ENCODE measurements at places on chromosomes 3 and 15.

DNA sequence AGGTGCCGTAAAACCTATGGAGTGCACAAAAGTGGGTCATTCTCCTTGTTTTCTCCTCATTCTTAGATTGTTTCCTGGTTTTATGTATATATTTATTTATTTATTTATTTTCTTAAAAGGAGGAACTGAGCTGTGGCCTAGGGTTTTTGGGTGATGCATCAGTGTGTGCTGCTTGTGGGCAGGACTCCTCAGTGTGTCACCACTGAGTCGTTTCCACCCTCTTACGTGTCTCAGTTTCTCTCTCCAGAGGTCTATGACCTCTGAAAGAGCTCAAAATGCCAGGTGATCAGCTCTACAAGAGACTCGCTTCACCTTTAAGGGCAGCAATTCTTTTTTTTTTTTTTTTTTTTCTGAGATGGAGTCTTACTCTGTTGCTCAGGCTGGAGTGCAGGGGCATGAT, 72.9 kb downstream of the CD200 start:
- no peak for DNase-seq

DNA sequence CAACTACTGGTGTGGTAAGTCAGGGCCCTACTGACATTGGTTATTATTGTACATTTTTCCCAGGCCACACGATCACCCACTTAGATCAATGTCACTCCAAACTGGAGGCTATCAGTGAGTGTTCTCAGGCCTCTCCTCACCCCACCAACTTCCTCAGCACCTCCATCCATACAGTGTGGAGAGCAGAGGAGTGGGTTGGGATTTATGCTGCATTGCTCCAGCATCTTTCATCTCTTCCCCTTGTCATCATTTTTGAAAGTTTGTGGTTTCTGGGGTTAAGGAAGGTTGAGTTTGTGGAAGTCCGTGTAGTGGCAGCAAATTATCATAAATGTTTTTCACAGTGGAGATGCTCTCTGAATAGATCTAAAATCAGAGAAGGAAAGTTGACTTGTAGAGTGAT, 60.2 kb downstream of the TLNRD1 start:
- no peak for DNase-seq

DNA sequence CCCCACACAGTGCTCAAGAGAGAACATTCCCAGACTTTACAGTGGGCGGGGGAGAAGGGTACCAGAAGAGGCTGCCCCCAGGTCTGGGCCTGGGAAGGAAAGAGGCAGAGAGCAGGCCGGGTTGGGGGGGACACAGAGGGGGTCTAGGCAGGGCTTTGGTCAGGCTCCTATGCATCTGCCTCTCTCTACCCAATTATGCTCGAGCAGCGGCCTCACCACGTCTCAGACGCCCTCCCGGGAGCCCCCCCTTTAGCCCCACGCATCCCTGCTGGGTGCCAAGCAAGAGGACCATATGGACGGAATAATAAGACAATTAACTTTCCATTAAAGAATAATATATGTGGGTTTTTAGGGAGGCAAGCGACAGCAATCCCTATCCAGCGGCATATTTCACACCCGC, 32.8 kb downstream of the CACNA2D2 start:
- no peak for DNase-seq

DNA sequence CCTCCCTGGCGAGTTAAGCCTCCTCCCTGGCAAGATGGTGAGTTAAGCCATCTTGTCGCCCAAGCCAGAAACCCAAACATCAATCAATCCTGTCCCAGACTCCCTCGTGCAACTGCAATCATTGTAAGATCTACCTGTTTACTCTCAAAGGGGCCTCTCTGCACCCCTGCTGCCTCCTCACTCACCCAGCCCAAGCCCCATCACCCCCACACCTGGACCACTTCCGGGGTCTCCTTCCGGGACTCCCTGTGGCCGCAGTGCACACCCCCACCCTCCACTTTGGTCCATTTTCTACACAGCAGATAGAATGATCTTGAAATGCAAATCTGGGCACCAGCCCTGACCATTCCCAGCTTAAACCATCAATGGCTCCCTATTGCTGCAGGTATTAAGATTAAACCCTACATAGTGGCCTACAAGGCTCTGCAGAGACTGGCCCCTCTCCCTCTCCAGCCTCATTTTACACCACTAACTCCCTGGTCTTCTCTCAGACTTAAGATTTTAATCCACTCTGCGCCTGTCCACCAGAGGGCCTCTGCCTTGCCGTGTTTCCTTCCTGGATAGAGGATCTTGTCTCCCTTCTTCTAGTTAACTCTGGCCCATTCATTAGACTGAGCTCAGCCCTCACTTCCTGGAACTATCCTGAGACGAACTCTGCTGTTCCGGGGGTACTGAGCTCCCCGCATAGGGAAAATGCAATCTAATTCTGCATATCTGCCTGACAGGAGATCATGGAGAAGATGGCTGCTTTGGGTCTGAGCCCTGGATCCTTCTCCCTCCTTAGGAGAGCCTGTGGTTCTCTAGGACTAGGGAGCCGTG, 41.9 kb upstream of the SLC6A1 start:
- no peak for DNase-seq

DNA sequence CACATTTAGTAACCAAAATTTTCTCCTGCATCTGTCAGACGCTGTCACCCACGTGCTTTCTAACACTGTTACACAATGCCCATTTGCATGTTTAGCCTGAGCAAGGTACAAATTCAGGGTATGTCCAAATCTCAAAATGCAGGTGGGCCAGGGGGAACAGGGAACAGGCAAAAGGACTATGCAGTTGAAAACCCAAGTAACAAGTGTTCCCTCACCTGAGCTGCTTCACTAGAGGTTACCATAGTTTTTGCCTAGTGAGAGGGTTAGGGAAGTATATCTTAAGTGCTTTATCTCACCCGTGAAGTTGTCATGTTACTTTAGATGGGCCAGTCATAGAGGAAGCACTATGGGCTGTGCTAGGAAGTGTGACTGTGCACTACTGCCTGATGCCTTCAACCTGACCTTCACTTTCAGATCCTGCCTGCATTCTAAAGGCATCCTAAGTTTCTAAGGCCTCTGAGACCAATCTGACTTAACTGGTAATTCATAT, 6.0 kb upstream of the TMEM87A start:
- no peak for DNase-seq

- no peak for DNase-seq
These were observed 65.4 kb upstream of the PFN2 start for GRCh38 chr3:150035910-150036612.

DNA sequence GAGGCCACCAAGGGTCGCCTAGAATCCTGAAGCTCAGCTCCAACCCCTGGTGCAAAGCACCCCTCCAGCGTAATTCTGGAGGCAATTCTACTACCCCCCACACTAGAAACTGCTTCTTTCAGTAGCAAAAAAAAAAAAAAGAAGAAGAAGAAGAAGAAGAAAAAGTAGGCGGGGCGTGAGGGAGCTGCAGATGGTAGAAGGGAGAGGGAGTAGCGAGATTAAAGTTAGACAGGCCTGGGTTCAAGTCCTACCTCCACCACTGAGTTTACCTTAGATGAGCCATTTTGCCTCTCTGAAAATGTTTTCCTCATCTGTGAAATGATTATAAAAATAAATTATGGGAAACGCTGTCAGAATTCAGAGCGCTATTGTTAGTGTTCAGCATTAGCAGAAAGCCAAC, 913 bp downstream of the FAM174B start:
- no peak for DNase-seq
